Stimulated activated CD4-positive, alpha-beta T cell treated with anti-CD3 and anti-CD28 coated beads, Interleukin-15, amount 100 ng/mL, for 48 hours (primary cell): ENCODE measurements at places on chromosomes 11 and 22.
A peak's percentile ranks its signal among the peaks of the same experiment; 100 is the strongest.

DNA sequence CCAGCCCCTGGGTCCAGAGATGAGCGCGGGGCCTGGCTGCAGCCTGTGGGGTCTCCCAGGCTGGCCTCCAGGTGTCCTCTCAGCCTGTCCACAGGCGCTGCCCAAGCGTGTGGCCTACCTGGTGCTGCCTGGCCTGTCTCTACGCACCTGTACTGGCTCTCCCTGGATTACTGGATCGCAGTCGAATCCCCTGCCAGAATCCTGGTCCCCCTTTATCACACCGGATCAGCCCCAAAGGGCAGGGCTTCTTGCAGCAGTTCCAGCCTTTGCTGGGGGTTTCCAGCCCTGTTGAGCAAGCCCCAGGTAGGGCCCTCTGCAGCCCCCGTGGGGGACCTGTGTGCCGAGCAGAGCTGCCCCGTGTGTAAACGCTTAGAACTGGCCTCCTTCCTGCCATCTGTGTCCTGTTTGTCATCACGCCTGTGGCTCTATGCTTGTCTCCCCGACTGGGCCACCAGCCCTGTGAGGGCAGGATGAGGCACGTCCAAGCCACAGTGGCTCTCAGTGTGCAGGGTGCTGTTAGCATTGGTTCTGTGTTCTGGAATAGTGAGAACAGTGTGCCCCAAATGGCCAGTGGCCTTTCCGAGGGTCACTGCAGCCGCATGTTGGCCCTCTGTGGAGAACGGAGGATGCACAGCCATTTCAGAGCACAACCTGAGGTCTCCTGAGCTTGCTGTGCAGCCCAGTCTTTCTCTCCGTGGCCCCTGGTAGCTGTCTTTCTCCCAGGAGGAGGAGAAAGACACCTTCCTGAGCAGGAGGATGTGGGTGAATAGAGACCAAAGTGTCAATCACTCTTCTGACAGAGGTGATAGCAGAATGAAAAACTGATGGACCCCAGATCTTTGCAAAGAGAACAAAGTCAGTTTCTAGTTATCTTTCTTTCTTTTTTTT is 13.9 kb upstream of the TXNRD2 start:
- DNase-seq, result no peak

DNA sequence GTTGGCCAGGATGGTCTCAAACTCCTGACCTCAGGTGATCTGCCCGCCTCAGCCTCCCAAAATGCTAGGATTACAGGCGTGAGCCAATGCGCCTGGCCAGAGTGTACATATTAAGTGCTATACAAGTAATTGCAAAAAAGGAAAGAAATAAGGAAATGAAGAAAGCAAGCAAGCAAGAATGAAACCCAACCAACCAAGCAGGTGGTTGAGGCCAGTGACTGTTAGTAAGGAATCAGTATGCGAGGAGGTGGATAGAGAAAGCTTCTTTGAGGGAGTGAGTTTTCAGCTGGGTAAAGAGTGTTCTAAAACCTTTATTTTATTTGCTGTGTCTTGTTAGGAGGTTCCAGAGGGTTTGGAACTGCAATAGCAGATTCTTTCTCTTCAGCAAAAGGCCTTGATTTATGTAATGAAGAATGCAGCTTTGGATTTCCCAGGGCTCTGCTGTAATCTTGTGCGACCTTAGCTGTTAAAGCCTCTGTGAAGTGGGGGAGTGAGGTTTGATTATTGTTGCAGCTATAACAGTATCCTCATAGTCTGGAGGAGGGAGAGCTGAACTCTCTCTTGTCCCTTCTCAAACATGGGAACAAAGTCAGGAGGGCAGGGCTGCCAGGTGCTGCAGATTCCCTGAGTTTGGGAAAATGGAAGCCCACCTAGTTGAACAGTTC is 5.7 kb downstream of the AMPD3 start:
- DNase-seq, result no peak

GRCh38 chr11:120024046-120024445 is 113.9 kb downstream of the TRIM29 start:
- no peak for DNase-seq

GRCh38 chr11:56842814-56843794 is 94.6 kb upstream of the OR9G4 start:
- no peak for DNase-seq

DNA sequence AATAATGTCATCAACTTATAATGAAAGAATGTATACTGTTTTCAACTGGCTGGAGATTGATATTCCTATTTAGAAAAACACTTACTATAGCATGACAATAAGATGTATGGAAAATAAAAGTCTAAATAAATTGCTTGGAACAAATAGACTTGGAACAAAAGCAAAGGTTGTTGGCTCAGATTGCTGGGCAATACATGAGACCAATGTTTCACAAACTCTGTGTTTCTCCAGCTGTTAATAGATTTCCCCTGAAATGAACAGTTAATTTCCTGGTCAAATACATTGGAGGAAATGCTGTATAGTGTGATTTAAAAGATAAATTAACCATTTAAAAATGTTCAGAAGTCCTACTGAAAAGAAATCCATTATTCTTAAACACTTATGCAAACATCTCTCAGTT is 40.1 kb upstream of the CTSC start:
- no peak for DNase-seq

DNA sequence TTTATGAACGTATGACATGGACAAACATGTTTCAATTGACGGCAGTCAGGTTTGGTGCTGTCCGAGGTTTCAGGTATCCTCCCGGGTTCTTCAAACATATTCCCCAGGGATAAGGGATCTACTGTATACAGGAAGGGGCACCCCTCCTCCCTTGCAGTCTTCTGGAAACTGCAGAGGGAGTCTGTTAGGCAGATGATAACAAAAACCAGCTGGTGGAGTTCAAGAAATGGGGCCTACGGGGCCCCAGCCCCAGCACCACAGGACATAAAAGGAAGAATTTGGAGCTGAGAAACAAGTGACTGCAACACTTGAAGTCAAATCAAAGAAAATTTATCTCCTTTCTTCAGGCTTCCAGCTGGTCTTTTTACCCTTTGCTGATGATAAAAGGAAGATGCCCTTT is 32.1 kb downstream of the SNU13 start:
- DNase-seq, result no peak

GRCh38 chr11:117391181-117391580 is 63.5 kb downstream of the CEP164 start:
- no peak for DNase-seq

- no peak for DNase-seq
These were observed 12.9 kb downstream of the ABTB2 start for GRCh38 chr11:34344768-34345539.

DNA sequence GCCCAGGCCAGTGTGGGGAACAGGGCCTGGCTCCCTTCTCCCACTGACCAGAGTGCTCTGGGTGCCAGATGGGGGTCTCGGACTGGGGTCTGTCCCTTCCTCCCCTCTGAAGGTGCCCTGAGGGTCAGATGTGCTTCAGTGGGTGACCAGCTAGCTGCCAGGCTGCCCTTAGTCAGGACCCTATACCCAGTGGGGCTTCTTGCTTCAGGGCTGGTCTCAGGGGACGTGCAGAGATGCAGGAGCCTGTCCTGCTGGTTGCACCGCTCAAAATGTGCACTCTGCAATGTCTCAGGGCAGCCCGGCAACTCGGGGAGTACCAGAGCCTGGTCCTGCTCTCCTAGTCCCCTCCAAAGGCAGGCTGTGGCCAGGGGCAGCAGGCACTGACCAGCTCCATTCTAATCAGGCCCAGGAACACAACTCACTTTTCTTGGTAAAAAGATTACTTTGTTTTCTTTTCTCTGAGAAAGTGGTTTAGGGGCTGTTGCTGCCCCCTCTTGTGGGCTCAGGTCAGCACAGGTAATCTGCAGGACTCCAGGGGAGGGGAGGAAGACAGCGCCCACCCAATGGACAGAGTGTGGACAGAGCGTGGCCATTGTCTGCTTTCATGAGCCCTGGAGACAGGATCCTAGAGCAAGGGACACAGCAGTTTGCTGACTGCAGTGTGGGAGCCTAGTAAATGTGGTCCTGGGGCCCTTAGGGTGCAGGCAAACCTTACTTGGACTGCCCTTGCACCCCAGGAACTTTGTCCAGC is 80.9 kb downstream of the MED15 start:
- no peak for DNase-seq

GRCh38 chr11:82365351-82365750 is 368.3 kb downstream of the FAM181B start:
- no peak for DNase-seq

GRCh38 chr11:107860688-107861087 is 2.1 kb upstream of the SLC35F2 start:
- DNase-seq, result no peak

- DNase-seq, result no peak
These were observed 12.3 kb downstream of the MLC1 start for GRCh38 chr22:50072714-50073538.

DNA sequence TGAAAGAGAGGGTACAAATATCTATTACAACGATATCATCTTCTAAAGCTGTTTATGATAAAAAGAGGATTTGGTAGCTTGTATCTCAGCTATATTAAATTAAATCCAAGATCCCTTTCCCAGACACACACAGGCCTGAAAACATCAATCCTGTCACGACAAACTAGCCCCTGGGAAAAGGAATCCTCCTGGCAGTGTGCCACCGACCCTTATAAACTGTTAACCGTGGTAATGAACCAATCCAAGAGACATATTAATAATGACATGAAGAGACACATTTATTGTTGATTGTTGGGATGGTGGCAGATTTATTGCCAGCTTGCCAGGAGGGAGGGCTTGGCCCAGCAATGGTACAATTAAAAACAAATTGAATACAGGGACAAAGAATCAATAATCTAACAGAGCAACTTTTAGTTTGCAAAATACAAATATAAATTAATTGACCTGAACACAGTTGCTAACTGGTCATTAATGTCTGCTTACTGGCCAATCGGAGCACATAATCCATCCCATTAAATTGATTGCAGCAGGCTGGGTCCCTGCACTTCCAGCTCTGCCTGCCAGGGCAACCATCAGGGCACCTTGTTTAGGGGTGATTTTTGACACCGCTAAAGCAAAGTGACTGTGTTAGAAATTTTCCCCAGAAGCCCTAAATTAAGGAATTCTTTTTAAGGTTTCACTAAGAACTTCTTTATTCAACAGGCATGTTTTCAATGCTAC is 887.6 kb downstream of the OPCML start:
- no peak for DNase-seq

GRCh38 chr22:44913198-44913983 is 96.4 kb downstream of the PHF21B start:
- no peak for DNase-seq

DNA sequence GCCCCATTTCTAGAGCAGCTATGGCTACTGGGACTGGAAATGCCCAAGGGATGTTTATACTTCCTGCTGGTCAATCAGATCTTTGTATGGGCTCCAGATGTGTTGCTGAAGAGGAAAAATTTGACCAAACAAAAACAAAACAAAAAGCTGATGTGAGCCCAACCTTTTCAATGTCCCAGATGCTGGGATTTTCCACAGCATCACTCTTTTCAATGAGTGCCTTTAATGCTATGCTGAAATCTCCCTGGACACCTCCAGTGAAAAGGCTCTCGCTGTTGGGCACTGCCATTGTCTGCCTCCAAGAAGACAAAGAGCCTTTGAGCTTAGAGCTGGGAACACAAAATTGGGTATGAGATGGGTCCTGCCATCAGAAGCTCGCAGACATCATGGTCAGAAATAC is 671.9 kb downstream of the NTM start:
- DNase-seq, result no peak

DNA sequence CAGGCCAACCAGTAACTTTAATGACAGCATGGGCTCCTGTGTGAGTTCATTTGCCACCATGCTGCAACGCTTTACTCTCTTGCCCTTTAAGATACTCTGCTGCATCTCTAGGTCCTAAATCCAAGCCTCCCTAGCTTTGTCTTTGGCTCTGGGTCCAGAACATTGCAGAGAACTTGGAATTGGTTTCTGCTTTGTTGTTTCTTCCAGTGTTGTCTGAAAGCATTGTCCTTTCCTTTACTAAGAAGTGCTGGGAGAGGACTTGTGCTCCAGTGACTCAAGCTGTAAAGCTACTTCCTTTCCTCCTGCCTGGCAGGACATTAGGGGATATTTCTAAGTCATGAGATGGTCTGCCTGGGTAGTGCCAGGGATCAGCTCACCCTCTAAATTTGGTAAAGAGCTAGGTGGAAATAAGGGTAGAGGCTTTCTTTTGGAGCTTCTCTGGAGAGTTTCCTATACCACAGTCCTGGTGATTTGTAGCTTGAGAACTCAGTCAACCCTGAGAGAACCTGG is 202.5 kb upstream of the CADM1 start:
- no peak for DNase-seq

- no peak for DNase-seq
These were observed 438.5 kb upstream of the LRRC4C start for GRCh38 chr11:41897991-41898390.

GRCh38 chr11:32527261-32528175 is 56.1 kb upstream of the EIF3M start:
- no peak for DNase-seq

DNA sequence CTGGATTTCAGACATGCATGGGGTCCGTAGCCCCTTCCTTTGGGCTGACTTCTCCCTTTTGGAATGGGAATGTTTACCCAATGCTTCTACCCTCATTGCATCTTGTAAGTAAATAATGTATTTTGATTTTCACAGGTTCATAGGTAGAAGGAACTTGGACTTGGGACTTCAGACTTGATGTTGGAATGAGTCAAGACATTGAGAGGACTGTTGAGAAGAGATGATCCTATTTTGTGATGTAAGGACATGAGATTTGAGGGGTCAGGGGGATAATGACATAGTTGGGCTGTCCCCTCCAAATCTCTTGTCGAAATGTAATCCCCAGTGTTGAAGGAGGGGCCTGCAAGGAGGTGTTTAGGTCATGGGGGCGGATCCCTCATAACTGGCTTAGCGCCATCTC is 933 bp upstream of the KRTAP5-10 start:
- no peak for DNase-seq

- DNase-seq, result peak; percentile 45
These were observed 1.2 kb downstream of the PHLDB1 start for GRCh38 chr11:118608360-118609227.

DNA sequence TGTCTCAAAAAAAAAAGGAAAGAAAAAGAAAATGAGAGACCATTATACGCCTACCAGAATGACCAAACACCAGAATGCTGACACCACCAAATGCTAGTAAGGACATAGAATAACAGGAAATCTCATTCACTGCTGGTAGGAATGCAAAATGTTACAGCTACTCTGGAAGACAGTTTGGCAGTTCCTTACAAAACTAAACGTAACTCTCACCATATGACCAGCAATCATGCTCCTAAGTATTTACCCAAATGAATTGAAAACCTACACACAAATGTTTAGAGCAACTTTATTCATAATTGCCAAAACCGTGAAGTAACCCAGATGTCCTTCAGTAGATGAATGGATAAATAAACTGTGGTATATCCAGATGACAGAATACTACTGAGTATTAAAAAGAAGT is 7.2 kb downstream of the CHKA start:
- no peak for DNase-seq

GRCh38 chr22:27420195-27420816 is 381.2 kb downstream of the MN1 start:
- DNase-seq, result no peak

- no peak for DNase-seq
These were observed 1053.8 kb downstream of the LRRC4C start for GRCh38 chr11:40405614-40406013.

DNA sequence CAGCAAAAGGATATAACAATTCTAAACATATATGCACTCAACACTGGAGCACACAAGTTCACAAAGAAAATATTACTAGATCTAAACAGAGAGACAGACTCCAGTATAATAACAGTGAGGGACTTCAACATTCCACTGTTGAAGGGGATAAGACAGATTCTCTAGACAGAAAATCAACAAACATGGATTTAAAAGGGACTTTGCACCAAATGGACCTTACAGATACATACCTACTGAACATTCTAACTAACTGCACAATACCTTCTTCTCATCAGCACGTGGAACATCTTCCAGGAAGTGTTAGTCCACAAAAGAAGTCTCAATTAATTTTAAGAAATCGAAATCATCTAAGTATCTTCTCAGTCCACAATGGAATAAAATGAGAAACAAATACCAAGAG is 26.6 kb downstream of the RSF1 start:
- no peak for DNase-seq
